T1000 (cell line): ENCODE measurements at places on chromosomes 7 and 10.

DNA sequence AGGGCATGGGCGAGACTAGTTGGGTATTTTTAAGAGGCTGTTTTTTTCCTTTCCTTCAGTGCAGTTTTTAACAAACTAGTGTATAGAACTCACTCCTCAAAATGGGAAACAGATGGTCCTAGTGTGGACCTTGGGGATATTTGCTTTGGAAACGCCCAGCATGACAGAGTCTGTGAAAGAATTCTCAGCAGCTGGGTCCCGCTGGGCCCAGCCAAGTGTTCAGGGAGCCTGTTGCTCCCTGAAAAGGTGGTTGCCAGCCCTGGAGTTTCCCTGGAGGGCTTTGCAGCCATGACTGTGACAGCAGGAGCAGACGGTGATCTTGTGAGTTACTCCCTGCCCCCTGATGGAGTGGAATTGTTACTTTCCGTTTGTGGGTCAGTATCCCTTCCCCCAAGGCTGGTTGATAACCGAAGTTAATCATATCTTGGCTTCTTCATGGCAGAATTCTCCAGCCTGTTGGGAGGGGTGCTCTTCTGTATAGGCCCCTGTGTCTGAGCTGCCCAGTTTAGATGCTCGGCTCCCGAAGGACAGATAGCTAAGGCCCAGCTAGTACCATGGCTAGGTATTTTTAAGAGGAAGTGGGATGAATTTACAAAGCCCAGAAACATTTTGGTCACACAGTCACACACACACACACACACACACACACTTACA lies 278.6 kb upstream of the HABP2 start:
- no peak for DNase-seq

DNA sequence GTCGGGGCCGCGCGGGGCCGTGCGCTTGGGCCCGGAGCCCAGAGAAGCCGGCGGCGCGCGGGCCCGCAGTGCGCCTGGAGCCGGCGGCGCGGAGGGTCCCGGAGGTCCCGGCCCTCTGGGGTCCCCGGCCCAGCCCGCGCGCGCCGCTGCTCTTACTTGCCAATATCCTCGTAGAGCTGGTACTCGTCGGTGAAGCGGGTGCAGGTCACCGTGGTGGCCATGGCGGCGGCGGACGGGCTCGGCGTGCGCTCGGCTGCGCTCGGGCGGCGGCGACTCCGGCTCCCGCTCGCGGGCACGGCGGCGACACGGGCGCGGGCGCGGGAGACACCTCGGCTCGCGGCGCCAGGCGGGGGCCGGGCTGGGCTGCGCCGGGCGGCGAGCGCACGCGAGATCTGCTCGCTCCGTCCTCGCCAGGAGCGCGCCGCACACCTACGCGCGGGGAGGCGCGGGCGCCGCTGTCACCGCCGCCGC lies at the start of gene CAMK2B:
Gene CAMK2B, minus strand, starts transcription at position 394 of the 471 bp plus-strand sequence. Its CDS starts 173 bp downstream, at position 221.
- no peak for DNase-seq

- no peak for DNase-seq
Measured at GRCh38 chr10:80681142-80681541, 143.4 kb downstream of the SH2D4B start.

DNA sequence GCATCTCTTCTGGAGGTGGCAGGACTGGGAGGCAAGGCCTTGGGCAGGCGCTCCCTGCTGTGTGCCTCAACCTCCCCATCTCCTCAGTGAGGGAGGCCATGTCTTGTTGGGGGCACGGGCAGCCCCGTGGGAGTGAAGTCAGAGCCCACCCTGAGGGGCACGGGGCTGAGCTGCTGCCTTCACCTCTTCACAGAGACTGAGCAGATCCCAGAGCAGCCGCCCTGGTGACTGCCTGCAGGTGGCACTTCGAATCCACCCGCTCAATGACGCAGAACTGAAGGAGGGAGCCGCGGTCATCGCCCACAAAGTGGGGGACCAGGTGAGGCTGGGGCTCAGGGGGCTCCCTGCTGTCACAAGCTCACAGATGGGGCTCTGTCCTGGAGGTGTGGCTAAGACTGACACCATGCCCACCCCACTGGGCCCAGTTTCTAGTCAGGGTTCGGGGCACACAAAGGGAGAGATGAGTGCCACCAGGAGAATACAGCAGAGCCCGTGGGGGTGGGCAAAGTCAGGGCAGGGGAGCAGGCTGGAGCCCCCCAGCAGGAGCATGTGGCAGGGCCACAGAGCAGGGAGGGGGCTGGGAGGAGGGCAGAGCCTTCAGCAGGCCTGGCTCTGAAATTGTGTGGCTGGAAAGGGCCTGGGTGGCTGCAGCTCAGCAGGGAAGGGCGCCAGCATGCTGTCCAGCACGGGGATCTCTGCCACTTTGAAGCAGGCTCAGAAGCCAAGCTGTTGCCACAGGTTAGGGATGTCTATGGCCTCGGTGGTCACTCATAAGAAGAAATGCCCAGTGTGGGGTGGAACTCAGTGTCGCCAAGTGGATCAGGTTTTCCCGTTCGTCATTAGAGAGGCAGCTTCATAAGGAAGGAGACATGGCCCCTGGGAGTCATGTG lies 18.8 kb upstream of the CHST12 start:
- DNase-seq = no peak

DNA sequence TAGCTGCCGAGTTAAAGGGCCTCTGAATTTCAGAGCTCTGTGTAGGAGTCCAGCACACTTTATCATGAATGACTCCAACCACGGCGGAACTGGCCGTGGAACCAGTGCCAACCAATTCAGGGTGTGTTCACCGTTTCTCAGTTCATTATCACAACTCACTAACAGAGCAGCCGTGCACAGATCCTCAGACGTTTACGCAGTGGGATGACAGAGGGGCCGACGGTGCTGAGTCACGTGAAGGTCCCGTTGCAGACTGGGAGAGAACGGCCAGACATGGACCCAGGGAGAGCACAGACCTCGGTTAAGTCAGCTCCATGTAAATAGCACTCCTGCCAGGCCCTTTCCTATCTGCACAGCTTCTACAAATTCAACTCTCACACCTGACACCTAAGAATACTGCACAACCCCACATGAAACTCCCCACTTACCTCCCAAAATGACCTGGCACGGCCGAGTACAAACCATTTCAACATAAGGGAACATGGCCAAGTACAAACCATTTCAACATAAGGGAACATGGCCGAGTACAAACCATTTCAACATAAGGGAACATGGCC lies 95.5 kb downstream of the DIP2C start:
- DNase-seq = no peak

GRCh38 chr10:83769281-83769820 lies 370.0 kb upstream of the GHITM start:
- DNase-seq = no peak

DNA sequence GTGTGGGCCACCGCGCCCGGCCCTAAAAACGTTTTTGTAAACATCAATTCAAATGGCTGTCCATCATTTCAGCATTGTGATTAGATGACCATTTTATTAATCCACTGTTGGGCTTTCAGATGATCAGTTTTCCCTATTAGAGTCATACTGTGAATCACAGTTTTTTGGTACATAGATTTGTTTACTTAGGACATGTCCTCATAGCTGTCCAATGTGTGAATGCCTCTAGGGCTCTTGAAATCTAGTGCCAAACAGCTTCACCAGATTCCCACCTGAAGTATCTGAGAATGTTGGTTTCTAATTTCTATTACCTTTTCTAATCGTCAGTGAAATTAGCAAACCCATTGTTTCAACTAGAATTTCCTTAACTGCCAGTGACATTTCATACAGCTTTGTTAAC lies 66.8 kb downstream of the UPF2 start:
- DNase-seq = no peak

DNA sequence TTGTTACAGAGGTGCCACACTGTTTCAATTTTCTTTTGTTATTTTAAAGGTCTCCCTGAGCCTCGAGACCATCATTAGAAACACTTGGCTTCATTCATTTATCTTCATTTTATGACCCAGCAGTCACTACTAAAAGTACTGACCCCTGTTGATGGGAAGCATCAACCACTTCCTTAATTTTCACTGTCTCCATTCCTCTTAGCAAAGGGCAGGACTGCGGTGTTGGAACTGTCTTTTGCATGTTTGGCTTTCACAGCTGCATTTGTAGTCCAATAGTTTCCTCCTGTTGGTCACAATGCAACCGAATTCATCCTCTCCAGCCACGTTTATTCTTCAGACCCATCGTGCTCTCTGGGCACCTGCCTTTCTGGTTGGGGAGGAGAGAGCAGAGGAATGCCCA lies 46.7 kb upstream of the PDZD8 start:
- DNase-seq = no peak

- DNase-seq = no peak
Measured at GRCh38 chr10:93715345-93715744, 13.0 kb upstream of the FRA10AC1 start.

- DNase-seq = no peak
Measured at GRCh38 chr10:98380493-98381339, 34.3 kb downstream of the PYROXD2 start.

DNA sequence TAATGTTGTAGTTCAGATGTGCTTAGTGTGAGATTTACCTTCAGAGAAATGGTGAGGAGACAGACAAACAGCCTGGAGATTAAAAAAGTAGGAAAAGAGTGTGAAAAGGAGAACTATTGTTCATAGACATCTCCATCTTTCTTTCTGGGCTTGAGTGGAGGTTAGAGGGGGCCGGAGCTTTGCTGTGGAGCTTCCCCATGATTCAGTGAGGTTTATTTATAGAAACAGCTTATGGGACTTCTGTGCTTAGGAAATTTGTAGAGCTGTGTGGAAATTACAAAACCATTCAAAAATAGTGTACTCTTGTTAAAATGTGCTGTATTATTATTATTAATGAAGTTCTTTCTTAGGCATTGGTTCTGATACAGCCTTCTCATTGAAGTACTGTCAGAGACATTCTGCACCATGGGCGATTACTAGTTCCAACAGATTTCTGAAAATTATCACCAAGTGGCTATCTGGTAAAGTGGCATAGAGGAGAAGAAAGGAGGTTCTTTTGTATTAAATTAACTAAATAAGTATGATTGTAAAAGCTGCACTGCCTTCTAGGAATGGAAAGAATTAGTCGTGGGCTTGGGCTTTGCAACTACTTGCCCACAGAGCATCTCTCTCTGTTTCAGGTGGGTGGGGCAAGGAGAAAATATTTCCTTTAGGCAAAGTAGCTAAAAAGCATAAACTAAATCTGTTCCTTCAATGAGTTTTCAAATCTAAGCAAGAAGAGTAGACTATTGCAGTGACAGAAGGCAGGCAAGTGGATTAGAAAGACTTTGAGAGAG lies 8.7 kb upstream of the TCAF1 start:
- DNase-seq = no peak

DNA sequence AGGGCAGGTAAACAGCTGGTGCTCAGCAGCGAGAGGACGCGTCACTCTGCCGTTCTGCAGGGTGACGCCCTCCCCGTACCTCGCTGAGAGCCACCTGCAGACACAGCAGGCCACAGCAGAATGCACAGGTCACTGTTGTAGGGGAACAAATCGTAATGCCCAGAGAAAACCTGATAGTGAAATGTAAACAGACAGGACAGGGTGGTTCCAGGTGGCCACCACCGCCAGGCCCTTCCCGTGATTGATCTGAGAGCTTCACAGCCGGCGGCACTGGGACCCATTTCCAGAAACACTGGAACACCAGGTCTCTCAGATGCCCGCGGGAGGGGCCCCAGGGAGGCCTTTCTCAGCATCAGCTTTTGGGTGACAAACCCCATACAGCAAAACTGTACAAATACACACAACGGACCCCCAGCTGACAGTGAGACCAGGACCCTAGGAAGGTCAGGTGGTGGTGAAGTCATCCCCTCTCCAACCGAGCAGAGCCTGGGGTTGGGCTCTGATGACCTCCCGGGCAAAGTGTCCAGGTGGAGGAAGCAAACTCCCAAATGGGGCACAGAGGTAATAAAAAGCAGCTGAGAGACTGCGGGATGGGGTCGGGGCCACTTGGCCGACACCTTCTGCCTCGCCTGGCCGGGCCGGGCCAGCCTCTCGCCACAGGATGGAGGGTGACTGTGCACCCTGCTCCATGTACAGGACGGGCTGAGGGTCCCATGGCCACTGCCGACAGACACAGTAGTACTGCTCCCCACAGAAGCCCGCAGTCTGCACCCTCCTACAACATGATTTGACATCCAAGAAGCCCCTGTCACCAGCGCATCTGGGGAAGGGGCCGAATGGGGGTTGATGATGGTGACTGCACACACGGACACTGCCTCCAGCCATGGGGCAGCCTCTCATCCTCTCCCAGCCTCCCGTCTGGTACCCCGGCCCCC lies 4.6 kb downstream of the BHLHA15 start:
- DNase-seq = no peak

- DNase-seq = no peak
Measured at GRCh38 chr10:70690589-70690988, 18.3 kb downstream of the ADAMTS14 start.

- DNase-seq = no peak
Measured at GRCh38 chr7:74462707-74463100, 9.0 kb downstream of the GTF2IRD1 start.
